ENCODE measurements at places on chromosomes 12 and 14.
A peak's percentile ranks its signal among the peaks of the same experiment; 100 is the strongest.

DNA sequence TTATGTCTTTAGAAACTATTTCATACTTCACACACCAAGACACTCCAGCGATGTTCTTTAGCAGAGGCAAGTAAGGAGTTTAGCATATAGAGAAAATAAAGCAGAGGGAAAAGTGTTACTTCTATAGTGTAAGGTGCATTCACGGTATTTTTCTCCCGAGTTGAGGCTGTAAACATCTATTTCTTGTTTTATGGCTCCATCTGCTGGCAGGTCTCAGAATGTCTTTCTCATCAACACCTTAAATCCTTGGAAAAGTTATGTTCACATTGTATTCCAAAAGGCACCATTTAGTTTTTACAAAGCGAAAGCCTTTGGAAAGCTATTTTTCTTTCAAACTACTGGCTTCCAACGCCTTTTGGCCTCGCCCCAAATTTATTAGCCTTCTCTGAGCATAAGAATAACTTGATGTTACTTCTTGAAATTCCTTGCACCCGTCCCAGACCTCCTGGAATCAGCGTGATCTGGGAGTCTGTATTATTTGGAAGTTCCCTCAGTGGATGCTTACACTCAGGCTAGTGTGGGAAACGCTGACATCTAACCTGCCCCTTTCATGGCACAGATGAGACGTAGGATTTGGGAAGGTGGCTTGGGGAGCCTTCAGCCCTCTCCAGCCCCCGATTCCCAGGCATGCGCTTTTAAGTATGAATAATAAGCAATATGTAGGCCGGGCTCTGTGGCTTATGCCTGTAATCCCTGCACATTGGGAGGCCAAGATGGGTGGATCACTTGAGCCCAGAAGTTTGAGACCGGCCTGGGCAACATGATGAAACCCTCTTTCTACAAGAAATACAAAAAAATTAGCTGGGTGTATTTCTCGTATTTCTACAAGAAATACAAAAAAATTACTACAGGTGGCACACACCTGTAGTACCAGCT lies 1.9 kb upstream of the PIWIL1 start:
- no peak for DNase-seq

GRCh38 chr14:55301437-55302121 lies 30.4 kb downstream of the FBXO34 start:
- DNase-seq: no peak

- no peak for DNase-seq
Observed at GRCh38 chr12:111093428-111094142, 173.2 kb upstream of the MYL2 start.

DNA sequence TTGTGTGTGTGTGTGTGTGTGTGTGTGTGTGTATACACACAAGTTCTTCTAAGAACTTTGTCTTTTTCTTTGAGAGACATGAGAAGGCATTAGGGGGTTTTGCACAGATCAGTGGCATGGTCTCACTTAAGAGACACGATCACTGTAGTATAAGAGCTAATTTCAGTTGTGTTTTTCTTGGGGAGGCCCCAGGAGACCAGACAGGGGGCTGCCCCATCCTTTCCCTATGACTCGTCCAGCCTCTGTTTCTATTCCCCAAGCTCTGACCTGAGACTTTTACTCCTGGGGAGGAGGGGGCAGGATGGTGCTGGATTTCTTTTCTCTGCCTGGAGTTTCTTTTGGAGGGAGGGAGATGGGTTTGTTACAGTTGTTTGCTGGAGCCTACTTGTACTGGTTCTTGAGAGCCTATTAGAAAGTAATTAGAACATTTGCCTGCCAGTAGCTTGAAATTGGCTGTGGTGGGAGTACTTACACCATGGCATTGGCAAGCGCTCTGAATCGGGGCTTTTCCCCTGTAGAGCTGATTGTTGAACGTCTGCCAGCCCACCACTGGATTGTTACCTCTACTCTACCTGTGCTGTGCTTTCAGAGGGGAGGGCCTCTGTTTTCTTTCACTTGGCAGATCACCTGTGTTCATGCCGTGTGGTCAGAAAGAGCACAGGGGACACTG lies 109.5 kb downstream of the TSPAN9 start:
- DNase-seq: no peak

- DNase-seq: peak; percentile 64
Observed at GRCh38 chr14:68795597-68796417, 2.9 kb upstream of the ZFP36L1 start.

DNA sequence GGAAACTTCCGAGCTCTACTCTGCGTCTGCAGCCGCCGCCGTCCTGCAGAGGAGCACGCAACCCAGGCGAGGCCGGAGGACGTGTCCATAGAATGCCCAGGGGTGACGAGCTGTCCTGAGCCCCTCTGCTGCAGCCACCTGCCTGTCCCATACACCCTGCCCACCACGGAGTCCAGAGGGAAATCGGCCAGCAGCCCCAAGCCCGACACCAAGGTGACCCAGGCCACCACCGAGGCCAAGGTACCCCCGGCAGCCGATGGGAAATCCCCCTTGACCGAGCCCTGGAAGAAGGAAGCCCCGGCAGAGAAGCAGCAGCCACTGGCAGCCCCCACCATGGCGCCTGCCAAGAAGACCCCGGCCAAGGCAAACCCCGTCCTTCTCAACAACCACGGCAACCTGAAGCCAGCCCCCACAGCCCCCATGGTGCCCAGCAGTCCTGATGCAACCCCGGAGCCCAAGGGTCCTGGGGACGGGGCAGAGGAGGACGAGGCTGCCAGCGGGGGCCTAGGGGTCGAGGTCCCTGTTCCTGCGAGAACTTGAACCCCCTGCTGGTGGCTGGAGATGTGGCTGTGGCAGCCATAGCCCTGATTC lies 128.7 kb upstream of the C14orf180 start:
- DNase-seq: no peak

- DNase-seq: no peak
Observed at GRCh38 chr14:103372552-103373304, 12.5 kb upstream of the MARK3 start.

DNA sequence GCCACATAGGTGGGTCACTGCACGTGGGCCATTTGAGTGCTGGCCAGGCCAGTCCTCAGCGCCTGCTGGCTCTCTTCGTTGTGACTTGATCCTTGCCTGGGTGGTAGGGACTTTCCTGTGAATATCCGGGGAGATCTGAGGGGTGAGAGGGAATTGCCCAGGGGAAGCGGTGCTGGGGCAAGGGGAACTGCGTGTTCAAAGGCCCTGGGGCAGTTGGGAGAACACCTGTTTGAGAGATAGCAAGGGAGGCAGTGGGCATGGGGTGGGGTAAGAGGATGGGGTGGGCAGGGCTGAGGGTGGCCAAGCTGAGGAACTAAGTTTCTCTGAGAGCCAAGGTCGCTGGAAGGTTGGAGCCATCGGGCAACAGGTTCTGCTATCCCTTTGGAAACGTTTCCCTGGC lies 25.0 kb downstream of the SETD1B start:
- DNase-seq: no peak

DNA sequence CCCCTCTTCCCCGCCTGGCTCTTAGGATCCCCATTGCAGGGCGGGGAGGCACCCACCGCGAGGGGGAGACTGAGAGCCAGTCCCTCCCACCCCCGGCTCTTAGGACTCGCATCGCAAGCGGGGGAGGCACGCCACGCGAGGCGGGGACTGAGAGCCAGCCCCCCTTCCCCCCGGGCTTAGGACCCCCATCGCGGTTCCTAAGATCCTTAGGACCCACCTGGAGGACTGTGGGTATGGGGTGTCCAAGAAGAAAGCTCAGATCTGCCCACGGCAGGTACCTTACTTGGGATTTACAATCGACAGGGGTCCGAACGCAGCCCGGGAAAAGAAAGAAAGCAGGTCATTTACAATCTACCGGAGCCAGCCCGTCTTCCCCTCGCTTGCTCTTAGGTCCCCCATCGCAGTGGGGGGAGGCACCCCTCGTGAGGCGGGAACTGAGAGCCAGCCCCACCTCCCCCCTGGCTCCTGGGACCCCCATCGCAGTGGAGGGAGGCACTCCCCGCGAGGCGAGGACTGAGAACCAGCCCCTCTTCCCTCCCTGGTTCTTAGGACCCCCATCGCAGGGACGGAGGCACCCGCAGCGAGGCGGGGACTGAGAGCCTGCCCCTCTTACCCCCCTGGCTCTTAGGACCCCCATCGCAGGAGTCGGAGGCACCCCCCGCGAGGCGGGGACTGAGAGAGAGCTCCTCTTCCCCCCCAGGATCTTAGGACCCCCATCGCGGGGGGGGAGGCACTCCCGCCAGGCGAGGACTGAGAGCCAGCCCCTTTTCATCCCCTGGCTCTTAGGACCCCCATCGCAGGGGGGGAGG lies 43.7 kb downstream of the DDX11 start:
- peak; percentile 48 for DNase-seq

DNA sequence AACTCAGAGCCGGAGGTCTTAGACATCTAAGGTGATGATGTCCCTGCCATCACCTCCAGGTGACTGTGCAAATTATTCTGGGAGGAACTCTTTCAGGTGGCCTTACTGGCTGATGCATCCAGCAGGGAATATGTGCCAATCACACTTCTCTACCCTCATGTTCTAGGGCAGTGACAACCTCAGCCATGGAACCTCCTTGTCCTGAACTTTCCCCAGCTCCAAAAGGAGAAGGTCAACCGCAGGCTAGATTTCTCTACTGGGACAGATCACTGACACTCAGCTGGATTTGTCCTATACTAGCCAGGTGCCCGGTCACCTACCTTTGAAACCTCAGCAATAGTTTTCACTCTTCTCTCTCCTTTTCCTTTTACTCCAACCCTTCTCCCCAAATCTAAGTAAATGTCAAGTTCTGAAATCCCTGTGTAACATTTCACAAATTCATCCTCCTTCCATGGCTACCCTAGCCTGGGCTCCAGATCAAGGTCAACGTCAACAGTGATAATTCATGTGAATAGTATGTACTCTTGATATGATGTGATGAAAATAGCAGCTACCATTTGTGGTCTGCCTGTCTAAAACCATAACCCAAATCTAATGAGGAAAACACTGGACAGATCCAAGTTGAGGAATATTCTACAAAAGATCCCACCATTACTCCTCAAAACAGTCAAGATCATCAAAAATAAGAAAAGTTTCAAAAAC lies 115.0 kb upstream of the EGLN3 start:
- no peak for DNase-seq

DNA sequence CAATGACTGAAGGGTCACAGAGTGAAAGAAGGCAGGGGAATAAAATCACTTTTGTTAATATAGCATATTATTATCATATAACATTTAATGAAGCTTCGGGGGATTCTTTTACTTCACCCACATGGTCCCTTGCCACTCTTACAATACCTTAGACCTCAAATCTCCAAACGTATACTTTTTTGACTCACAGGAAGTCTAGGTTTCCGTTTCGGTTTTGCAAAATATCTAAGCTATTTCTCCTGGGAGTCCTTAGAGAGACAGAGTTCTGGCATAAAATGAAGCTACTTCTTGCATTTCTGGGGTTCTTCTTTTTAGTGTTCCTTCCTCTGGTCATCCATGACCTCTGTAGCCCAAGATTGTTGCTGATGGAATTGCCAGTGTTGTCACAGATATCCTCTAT lies 590.5 kb upstream of the ATP2B1 start:
- DNase-seq: no peak

DNA sequence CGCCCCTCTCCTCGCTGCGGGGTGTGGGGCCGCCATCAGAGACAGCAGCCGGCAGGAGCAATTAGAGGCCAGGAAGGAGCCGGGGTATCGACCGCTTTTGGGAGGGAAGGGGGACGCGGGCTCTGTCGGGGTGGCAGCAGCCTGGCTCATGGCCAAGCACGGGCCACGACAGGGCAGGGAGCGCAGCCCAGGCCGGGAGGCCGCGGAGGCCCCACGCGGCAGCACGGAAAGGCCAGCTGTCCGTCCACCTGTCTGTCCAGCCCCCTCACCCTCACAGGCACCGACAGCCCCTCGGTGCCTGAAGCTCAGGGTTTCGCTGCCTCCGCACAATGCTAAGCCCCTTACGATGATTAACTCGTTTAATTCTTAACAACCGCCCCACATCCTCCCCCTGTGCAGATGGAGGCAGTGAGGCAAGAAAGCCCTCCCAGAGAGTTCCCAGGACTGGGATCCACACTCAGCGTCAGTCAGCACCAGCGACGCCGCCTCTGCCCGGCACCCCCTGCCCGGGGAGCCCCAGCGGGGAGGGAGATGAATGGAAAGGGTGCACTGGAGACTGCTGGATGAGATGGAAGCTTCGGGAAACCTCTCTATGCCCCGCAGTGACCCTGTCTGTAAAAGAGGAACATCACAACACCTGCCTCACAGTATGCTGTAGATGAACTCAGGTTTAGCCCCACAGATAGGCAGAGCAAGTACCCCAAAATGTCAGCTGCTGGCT lies 23.7 kb downstream of the NCOR2 start:
- DNase-seq: no peak

DNA sequence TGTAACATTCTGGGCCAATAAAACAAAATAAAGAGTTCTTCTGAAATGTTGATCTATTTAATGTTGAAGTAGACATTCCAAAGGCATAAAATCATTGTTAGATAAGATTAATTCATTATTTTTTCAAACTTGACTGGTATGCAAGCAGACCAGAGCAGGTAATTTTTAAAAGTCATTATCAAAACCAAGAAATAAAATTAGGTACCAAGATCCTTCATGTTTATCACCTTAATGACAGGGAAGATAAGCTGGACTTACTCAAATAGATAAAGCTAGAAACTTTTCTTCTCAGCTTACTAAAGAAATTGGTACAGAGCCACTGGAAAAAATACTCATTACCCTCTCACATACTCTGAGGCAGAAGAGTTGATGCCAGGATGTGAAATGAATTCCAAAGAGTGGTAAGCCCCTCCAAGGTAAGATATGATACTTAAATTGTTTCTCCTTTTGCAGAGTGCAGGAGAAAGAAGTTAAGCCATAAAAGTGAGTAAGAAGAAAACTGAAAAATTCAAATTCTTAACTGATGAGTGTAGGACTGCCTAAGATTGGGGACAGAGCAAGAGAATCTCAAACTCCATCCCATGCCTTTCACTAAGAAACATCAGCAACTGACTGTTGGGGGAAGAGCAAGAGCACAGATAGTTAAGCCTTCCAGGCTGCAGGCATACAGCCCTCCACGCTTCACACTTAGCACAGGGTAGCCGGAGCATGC lies 111.9 kb downstream of the SLC41A2 start:
- no peak for DNase-seq

GRCh38 chr12:53101931-53102781 lies 1.1 kb upstream of the SOAT2 start:
- DNase-seq: no peak

DNA sequence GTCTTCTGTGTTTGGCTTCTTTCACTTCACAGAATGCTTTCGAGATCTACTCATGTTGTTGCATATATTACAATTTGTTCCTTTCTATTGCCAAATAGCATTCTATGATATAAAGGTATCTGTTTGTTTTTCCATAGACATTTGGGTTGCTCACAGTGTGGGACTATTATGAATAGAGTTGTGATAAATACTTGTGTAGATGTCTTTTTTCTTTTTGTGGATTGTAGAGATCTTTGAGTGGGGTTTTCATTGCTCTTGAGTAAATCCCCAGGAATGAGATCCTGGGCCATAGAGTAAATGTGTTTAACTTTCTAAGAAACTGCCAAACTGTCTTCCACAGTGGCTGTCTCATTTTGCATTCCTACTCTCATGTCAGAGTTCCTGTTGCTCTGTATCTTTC lies 24.9 kb upstream of the CEBPE start:
- no peak for DNase-seq
